CD8-positive, alpha-beta T cell (primary cell): ENCODE measurements at places on chromosomes 1 and 21. TPM values are rescaled to one million over a fixed set of nuclear protein-coding genes. Genes with fewer than 3 reads are reported as not detected.

USH2A gene
- total RNA-seq: not detected

DYNLT5 gene
- total RNA-seq: not detected

PLPPR4 gene
- total RNA-seq: not detected

CRB1 gene
- total RNA-seq: not detected

GUCA2B gene
- not detected for total RNA-seq

FCMR gene
- 119 TPM for total RNA-seq

LDLRAD1 gene
- total RNA-seq: not detected

CTH gene
- total RNA-seq: 15.5 TPM
